Left kidney (tissue), 8 donors: ENCODE measurements at places on chromosomes 1 and 21. TPM values are rescaled to one million over a fixed set of nuclear protein-coding genes. Genes with fewer than 3 reads are reported as not detected.

DNA sequence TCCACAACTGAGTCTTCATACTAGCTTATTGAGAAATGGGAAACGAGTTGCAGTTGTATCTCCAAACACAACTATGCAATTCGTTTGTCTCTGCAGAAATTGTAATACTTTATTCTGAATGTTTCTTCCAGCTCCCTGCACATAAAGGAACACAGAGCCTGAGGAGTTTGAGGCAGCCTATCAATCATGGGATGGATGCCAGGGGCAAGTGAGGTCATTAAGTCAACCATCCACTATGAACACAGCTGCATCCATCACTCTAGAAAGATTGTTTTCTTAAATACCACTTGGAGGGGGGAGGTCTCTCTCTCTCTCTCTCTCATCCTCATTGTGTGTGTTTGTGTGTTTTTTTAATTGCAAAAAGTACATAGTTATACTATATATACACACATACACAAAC, 2.9 kb upstream of the PSMB2 start:
- DNase-seq = no peak

The ENTREP3 gene
- polyA plus RNA-seq = 23.6 TPM

DNA sequence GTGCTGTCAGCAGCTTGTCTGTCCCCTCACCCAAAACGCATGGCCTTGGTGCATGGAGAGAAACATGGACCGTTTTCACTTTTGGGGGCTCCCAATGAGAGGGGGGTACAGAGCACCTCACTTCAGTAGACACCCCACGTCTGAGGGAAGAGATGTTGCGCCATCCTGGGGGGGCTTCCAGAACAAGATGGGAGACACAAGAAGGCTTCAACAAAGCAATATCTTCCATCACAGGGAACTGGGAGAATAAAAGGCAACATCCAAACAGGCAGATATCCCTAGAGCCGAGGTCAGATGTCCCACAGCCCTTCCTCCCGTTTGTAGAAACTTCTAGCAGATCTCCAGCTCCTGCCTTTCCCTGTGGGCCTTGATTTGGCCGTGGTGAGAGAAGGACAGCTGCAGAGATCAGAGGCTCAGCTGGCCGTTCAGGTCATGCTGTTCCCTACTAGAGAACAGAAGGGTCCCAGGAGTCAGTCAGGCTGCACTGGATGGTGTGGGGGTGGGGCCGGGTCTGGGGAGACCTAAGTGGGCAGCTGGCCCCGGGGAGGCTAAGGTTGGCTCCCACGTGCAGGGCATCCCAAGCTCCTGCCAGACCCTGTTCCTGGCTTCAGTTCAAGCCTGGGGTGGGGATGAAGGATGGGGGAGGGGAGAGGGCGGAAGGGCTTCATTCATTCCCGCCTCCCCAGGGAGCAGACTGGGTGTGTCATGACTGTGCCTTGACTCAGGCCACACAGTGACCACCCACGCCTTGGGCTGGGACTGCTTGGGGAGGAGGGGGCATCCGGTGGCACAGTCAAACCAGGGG, 4.4 kb downstream of the PLOD1 start:
- no peak for DNase-seq

DNA sequence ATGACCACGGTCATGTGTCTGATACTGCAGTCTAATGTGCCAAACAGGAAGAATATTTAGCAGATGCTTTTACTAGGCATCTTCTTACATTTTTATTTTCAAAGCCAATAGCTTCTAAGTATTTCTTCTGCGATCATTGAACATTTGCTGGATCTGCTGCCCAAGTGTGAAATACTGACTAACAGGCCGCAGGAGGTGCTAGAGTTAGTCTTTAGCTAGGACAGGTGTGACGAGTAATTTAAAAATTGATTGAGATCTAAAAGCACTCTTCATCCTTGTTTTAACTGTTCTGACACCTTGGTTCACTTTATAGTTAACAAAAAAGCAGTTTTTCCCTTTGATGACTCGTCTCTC, 748 bp upstream of the FAM78B start:
- DNase-seq = no peak

GRCh38 chr1:192448026-192448578, 127.5 kb upstream of the RGS1 start:
- DNase-seq = no peak

DNA sequence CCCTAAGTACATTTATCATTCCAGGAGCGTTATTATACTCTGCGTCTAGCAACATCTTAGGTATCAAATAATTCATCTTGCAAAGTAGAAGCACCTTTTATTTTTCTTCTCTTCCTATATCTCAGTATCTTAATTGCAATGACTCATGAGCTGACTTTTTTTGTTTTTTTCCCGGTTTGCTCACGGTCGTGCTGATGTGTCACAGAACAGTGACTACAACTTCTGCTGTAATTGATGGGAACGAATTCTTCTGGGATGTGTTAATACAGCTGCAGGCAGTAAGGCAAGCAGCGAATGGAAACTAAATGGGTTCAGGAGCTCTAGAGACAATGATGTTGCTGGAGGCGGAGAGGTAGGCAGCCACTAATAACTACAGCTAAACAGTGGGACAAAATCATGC, 89.8 kb upstream of the TMPRSS15 start:
- DNase-seq = no peak

- peak; percentile 13 for DNase-seq
Measured at GRCh38 chr1:184118046-184118445, 66.5 kb downstream of the TSEN15 start.

- no peak for DNase-seq
Measured at GRCh38 chr1:54266195-54266594, 66.2 kb downstream of the MRPL37 start.

- DNase-seq = no peak
Measured at GRCh38 chr1:197915862-197916499, 1.2 kb upstream of the LHX9 start.

The CHRM3 gene
- polyA plus RNA-seq = 8.2 TPM

DNA sequence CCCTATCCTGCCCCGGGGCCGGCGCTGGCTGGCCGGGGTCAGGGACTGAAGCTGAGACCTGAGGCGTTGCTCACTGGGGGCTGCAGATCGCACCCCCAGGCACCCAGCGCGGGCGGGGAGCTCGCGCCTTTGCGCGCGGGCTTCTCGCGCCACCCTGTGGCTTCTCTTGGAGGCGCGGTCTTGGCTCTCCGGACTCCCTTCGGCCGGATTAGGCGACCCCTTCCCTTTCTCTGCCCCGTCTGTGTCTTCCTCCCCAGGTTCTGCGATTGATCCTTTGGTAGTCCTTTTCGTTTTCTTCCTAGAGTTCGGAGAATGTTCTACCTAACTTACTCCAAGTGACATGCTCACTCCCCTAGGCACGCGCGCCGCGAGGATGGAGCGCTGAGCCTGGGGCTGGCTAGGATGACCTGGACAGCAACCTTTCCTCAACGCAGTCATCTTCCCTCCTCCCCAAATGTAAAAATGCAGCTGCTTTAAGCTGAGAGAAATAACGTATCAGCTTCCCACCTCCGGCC, 495 bp upstream of the NTRK1 start:
- no peak for DNase-seq

The TEX38 gene
- polyA plus RNA-seq = 0.62 TPM

The TBX19 gene
- polyA plus RNA-seq = 4.1 TPM

The LMOD1 gene
- polyA plus RNA-seq = 3.9 TPM

- no peak for DNase-seq
Measured at GRCh38 chr1:21955058-21955457, 17.9 kb upstream of the HSPG2 start.

DNA sequence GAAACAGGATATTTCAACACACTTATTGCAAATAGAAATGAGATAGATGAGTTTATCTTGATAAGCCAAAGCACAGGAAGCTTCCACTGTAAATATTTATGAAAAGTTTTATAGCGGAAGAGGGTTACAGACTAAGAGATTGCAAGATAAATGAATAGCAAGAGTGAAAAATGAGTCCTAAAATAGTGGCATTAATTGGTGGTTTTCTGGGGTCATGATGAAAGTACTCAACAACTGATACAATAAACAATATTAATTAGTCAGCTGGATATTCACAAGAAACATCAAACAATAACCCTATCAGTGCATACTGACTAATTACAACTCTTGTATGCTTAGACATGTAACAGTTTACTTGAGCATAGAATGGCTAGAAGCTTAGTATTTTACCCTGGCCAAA, 154.8 kb upstream of the CHODL start:
- DNase-seq = no peak

- no peak for DNase-seq
Measured at GRCh38 chr1:115331558-115332331, 6.3 kb downstream of the NGF start.

GRCh38 chr1:43660355-43660754, 10.4 kb downstream of the KDM4A start:
- no peak for DNase-seq

The TMEM200B gene
- polyA plus RNA-seq = 13.4 TPM

The AXDND1 gene
- 28.8 TPM for polyA plus RNA-seq

GRCh38 chr1:207459008-207459407, 4.9 kb downstream of the CR2 start:
- no peak for DNase-seq

DNA sequence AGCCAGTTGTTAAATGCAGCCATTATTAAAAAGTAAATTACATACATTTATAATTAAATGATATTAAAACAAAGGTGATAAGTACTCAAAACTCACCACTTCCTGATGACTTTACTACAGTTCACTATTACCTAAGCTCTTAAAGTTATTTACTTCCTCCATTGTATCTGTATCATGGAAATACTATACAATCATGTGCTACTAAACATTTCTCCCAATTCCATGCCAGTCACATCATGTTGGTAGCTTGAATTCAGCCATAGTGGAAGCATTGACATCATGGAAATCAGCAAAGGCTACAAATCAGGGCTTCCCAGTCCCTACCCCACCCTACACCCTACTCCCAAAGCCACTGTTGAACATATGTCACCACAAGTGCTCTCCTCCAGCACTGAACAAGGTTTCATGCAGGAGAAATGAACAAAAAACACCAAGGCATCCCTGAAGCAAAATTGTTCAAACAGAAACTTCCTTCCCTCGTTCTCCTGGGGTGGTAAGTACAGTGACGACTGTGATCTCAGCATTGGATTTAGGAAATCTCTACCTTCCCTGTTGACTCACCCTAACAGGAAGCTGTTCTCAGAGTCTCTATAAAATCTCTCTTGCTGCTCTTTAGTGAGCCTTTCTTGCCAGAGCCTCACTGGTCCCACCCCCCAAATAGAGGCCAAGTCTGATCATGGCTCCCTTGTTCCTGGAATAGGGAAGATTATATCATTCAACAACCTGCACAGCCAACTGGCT, 12.7 kb downstream of the VSIG8 start:
- no peak for DNase-seq

The PLEKHN1 gene
- polyA plus RNA-seq = 0.20 TPM

DNA sequence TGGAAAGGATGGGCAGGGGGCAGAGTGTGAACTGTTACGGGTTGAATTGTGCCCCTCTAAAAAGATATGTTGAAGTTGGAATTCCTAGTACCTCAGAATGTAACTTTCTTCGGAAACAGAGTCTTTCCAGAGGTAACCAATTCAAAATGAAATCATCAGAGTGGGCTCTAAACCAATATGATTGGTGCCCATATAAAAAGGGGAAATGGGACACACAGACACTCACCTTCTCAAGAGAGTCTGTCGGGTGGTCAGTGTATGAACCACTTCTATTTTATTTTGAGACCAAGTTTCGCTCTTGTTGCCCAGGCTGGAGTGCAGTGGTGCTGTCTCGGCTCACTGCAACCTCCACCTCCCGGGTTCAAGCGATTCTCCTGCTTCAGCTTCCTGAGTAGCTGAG, 7.6 kb downstream of the EDARADD start:
- DNase-seq = no peak

DNA sequence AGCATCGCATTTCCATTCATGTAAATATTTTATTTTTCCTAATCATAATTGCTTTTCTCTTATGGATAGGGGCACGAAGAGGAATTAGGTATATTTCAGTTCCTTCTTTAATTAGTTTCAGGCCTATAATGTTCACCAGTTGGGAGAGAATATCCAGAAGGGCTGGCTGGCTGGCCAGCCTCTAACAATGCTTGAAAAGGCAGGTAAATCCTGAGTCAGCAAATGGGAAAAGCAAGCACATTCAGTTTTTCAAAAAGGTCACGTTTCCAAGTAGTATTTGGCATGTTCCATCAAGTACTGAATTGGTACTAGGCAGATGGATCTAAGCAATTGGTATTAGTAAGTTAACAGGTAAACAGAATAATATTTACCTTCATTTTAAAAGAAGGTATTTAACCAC, 8.0 kb downstream of the RAB29 start:
- DNase-seq = no peak

The PTCH2 gene
- 5.4 TPM for polyA plus RNA-seq

GRCh38 chr1:21313886-21314721, 23.8 kb upstream of the ECE1 start:
- no peak for DNase-seq

The SOX13 gene
- 49.9 TPM for polyA plus RNA-seq

The TP73 gene
- polyA plus RNA-seq = 0.55 TPM

DNA sequence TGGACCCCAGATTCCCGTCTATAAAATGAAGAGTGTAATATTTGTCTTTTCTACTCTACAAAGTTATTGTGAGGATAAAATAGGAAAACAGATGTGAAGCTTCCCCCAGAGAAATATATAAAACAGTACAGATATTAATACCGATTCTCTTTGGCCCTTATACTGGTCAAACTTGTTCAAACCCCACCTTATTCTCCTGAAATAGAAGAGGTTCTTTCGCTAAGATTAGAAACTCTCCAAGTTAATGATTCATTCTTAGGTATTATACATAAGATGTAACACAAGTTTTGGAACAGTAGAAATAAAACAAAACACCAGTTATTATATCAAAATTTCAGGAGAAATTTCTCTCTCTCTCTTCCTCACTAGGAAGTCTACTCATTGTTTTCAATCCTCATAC, 852.4 kb upstream of the ADAMTS5 start:
- DNase-seq = no peak

The RGS18 gene
- 1.8 TPM for polyA plus RNA-seq
